Prostate gland (tissue), 2 donors: ENCODE measurements at places on chromosomes 13 and 19.
A peak's percentile ranks its signal among the peaks of the same experiment; 100 is the strongest.

GRCh38 chr13:22002893-22003292 is 332.0 kb downstream of the FGF9 start:
- DNase-seq, result no peak

GRCh38 chr13:44396701-44397580 is 23.3 kb downstream of the SERP2 start:
- no peak for DNase-seq

DNA sequence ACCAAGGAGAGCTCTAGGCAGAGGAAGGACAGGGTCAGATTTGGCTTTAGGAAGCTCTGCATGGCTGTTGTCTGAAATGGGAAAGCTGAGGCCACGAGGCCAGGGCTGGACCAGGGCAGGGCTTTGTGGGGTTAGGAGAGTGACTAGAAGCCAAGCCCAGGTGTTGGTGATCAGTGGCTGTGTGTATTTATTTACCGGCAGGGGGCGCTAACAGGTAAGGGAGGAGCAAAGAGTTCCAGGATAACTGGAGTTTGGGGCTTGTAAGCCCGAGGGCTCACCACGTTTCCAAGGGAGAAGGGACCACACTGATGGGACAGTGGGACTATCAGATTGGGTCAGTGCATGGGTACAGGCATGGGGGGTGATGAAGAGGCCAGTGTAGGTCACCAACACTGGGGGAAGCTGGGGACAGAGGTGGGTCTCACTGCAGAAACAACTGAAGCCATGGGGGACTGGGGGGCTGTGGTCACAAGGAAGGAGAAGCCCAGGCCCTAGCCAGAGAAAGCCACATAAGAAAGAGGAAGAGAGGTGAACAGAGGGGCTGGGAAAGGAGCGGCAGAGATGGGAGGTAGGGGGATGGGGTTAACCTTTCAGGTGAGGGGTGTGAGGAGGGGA is 3.9 kb downstream of the TMEM147 start:
- DNase-seq, result peak; percentile 66

DNA sequence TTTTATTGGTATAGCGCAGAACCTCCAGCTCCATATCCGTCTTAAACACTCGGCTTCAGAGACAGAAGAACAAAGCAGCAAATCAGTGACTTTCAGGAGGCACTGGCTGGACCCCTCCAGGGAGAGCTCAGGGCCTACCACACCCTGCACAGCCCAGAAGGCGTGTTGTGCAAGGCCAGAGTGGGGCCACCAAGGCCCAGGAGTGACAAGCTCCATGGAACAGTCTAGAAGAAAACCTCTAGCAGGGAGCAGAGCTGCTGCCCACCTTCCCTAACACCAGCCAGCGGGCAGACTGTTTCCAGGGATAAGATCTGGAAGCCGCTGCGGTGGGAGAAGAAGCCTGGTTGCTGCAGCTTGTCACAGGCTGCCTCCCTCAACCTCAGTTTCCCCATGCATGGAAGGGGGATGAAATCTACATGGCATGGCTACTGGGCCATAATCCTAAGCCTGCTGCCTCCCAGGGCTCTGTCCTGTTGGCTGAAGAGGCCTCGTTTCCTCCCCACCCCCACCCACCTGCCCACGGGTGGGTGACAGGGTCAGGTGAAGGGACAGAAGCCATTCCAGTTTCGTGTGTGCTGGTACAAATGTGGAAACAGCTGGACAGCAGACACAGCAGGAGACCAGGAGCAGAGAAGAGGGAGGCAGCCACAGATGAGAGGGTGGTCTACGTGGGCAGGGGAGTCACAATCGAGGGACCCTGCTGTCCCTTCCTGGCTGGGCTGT is 57.4 kb downstream of the PEPD start:
- DNase-seq, result no peak

DNA sequence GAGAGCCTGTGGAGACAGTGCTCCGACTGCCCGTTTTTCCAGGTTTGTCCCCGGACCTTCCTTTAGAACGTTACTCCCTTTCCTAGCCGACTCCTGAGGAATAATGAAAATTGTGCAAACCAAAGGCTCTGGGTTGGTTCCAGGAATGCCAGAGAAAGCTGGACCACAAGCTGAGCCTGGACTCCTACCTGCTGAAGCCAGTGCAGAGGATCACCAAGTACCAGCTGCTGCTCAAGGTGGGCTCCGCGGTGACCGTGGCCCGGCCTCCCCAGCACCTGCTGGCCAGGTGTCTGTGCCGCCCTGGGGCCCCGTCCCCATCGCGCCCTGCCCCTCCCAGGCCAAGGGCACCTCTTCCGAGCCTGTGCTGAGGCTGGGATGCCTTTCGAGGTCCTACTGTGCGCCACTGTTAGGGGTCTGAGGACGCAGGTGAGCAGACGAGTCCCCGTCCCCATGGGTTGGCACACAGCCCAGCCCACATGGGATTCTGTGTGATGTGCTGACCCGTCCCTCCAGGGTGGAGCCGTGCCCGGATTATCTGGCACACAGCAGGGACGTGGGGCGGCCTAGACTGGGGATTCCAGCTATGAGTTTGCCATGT is 20.5 kb upstream of the F7 start:
- no peak for DNase-seq

GRCh38 chr19:47417746-47418691 is 1.3 kb downstream of the MEIS3 start:
- no peak for DNase-seq

- DNase-seq, result no peak
These were observed 61.1 kb downstream of the SLC15A1 start for GRCh38 chr13:98691360-98691759.

- DNase-seq, result no peak
These were observed 1328.4 kb downstream of the PCDH9 start for GRCh38 chr13:65901723-65902122.

DNA sequence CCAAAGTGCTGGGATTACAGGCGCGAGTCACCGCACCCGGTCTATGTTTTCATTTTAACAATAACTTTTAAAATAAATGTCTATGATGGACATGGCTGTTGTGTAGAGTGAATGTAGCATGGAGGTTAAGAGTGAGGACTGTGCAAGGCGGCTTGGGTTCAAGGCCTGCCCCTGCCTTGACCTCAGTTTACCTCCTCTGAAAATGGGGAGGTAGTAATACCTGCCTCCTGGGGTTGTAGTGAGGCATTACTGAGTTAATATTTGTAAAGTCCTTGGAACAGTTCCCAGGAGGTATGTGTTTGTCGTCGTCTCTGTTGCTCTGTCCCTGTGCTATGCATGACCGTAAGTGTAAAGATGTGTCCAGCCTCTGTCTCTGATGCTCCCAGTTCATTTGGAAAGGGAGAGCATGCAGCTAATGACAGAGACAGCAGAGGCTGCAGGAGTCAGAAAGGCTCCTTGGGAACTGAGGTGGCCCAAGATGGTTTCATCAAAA is 9.4 kb downstream of the GARRE1 start:
- DNase-seq, result no peak

DNA sequence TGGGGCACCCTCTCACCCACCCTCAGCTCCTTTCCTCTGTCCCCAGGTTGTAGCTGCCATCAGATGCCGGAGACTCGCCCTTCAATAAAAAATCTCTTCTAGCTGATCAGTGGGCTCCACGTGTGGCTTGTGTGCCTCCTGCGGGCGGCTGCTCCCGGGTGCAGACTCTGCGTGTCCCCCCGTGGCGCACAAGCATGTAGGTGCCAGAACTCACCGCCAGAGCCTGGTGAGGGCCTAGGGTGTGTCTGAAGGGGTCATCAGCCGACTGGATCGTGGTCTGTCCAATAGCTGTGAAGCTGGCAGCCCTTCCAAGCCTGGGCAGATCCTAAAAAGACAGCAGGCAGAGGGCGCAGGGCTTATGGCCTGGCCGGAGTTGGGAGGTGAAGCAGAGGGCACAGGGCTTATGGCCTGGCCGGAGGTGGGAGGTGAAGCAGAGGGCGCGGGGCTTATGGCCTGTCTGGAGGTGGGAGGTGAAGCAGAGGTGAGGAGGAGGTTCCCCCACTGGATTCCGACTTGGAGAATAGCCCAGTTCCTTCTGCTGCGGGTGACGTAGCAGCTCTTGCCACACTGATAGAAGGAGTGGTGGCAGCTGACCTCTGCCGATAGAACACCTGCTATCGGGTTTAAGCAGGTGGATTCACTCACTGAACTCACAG is 11.7 kb downstream of the NOP53 start:
- no peak for DNase-seq

- DNase-seq, result no peak
These were observed 17.8 kb downstream of the ALOX5AP start for GRCh38 chr13:30753030-30753616.

DNA sequence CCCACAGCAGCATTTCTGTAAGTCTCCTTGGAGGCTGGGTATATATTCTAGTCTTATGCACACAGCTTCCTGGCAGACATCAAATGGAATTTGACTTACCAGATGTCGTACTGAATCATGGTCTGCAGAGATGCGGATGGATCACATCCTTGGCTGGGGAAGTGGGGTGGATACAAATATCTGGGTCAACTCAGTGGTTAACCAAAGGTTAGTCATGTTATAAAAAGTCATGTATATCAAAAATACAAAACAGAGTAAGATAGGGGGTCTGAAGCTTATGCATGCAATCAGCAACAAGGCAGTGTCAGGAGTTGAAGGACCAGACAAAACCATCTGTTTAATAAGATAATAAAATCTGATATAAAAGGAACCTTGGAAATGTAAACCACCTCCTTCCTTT is 61.9 kb downstream of the WASF3 start:
- DNase-seq, result no peak

DNA sequence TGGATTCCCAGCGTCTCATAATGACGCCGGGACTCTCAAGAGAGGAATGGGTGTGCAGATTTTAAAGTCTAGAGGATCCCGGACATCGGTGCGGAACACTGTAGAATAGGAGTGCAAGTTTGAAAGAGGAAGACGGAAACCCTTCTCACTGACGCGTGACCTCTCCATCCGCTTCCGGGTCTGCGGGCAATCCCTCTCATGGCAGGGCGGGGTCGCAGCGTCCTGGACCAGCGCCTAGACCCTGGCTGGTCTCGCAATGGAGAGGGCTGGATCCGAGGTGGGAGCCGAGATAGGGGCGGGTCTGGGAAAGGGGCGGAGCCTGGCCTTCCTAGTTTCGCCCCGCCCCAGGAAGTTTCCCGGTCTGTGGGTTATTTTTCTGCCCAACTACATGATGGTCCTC is 4.6 kb upstream of the ZNF845 start:
- DNase-seq, result no peak

DNA sequence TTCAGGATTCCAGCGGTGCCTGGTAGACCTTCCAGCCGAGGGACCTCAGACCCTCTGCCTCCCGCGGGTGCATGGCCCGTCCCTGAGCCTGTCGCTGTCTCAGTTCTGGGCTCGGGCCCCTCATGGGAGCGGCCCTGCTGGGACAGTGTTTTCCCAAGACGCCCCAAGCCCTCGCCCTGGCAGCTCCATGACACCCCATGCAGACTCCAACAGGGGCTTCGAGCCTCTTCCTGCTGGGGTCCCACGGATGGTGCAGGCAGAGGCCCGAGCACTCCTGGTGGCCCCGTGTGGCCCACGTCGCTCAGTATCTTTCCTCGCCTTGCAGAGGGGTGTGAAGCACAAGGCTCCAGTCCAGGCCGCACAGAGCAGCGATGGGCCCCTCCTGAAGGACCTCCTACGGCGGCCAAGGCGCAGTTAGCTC is 88.8 kb upstream of the MCF2L start:
- DNase-seq, result no peak

GRCh38 chr13:106656186-106656585 is 88.2 kb upstream of the ARGLU1 start:
- DNase-seq, result no peak

- no peak for DNase-seq
These were observed 1.4 kb downstream of the MATK start for GRCh38 chr19:3784607-3785450.

DNA sequence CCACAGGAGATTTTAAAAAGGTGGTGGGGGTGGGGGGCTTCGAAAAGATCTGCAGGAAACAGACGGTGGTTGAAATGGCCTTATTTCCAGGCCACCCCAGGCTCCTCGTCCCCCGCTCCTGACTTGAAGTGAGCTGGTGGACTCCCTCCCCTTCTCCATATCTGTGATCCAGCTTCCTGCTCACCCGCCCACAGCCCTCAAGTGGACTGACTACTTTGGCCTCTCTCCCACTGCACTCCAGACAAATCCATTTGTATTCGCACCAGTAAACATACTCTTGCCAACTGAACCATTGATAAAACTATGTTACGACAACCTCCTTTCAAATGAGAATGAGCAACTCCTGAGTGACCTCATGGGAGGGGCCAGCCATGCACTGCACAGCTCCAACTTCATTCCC is 259.5 kb downstream of the COL4A1 start:
- DNase-seq, result peak; percentile 30

DNA sequence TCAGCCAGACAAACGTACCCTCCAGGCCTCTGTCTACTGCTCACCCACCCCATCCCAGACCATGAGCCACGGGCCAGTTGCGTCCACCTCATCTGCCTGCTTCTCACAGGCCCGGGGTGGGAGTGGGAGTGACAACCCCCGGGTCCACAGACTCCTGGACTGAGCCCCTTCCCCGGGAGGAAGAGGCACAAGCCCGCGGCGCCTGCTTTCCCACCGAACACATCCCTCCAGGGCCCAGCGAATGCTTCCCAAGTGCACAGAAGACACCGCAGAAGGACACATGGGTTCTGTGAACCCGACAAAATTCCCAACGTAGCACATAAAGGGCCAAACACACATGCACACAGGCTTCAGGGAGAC is 18.0 kb upstream of the PLPP2 start:
- DNase-seq, result no peak

DNA sequence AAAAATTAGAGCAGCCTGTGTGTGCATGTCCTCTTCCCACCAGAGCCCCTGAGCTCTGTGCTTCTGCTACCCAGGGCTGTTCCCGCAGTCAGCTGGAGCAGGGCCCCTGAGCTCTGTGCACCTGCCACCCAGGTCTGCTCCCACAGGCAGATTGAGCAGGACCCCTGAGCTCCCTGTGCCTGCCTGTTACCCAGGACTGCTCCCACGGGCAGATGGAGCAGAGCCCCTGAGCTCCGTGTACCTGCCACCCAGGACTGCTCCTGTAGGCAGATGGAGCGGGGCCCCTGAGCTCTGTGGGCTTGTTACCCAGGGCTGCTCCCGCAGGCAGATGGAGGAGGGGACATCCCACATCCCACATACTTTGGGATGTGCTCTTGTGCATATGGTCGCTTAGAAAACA is 186.8 kb upstream of the SOX1 start:
- peak; percentile 2 for DNase-seq

DNA sequence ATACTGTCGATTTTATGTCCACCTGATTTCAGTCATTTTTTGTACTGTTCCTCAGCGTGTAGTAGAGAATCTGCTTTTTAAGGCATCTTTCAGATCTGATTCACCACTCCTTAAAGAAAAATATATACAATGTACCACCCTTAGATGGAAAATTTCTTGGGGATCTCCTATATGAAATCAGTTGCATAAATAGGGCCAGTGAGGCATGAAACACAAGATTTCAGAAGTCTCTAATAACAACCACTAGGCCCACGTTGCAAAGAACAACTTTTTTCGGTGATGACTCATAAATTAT is 1.4 kb downstream of the USP12 start:
- no peak for DNase-seq
